ENCODE measurements at places on chromosomes 16 and 17.

DNA sequence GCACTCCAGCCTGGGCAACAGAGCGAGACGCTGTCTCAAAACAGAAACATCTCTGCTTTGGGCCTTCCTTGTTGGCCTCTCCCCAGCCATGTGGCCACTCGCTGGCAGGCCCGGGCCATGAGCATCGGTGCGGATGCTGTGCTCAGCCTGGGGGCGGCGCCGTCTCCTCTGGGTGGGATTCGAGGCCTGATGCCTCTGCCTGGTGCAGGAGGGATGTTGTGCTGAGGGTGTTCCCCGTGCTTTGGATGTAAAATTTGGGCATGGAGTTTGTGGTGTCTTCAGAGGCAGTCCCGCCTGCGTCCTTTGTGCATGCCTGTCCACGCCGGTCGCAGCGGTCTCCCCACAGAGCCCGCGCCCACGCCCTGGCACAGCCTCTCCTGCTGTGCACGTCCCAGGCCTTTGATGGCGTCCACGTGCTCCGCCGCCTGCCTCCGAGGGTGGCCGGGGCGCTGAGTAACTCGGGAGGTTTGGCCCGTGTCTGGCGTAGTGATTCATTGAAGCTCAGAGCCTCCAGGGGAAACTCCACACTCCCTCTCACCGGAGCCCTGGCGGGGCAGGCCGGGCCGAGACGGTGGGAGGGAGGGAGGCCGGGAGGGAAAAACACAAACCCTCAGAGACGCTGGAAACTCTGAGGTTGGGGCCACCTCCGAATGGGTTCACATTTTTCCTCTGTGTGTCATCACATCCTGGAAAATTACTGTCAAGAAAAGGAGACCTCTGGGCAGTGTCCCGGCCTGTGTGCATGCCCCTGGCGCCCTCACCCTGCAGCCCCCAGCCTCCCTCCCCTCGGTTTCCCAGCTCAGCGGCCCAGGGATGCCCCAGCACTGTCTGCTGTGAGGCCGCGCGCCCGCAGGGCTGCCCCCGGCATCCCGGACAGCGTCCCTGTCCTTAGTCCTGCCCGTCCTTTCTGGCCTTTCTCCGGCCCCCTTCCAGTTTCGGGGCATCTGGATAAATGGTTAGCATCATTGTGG, 19.0 kb downstream of the CENPX start:
- no peak for DNase-seq

GRCh38 chr17:80348551-80349150, 66.3 kb upstream of the ENDOV start:
- no peak for DNase-seq

- no peak for DNase-seq
These were observed 132.6 kb upstream of the NOL11 start for GRCh38 chr17:67585077-67585602.

- DNase-seq: no peak
These were observed 20.5 kb upstream of the HEXD start for GRCh38 chr17:82397449-82398335.

GRCh38 chr16:78259873-78260272, 160.4 kb downstream of the WWOX start:
- DNase-seq: no peak

DNA sequence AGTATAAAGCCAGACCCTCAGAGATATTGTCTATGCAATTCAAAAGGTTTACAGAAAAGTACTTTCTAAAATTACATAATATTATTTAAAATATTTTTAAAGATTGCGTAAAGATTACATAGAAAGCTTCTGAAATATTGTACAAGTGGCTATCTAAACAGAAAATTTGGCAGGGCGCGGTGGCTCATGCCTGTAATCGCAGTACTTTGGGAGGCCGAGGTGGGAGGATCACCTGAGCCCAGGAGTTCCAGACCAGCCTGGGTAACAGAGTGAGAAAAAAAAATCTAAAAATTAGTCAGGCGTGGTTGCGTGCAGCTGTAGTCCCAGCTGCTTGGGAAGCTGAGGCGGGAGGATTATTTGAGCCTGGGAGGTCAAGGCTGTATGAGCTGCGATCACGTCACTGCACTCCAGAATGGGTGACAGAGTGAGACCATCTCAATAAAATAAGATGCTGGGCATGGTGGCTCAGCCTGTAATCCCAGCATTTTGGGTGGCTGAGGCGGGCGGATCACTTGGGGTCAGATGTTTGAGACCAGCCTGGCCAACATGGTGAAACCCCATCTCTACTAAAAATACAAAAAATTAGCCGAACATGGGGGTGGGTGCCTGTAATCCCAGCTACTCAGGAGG, 18.1 kb downstream of the UBN1 start:
- DNase-seq: no peak

- no peak for DNase-seq
These were observed 13.8 kb downstream of the UNC13D start for GRCh38 chr17:75830164-75831031.

DNA sequence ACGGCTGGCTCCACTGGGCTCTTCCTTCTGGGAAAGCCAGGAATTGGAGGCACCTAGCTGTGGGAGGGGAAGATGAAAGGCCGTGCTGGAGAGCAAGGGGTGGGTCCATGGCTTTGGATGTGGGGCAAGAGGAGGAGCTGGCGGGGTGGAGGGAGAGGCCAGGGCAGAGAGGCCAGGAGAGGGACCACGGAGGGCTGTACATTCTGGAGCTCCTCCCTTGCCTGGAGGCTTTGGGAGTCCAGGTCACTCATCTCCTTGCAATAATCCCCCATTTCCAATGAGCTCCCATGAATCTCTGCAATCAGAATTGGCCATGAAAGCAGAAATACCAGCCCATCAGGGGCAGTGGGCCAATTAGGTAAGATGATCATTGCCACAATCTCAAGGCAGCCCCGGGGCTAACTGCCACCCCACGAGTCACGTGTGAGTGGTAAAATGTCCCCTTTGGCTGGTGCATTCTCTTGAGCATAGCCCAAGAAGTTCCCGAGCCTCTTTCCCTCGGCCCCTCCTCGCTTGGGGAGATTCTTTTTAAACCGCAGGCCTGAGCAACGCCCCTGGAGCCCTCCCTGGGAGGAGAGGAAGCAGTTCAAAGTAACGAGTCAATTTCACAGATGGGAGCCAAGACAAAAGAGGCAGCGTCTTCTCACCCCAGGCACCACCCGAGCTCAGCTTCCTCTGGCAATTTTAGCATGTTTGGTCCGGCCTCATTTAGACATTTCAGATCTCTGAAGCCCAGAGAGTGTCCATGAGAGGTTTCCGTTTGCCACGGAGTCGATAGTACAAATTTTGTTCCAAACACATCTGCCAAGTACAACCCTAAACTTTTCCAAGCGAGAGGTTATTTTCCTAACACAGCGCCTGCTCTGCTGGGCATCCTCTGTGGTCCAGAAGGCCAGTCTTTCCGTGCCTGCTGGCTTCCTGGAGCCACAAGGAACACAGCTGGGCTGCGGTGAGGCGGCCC, 13.4 kb downstream of the RTN4RL1 start:
- DNase-seq: no peak

GRCh38 chr17:73909186-73909585, 264.9 kb upstream of the SDK2 start:
- no peak for DNase-seq

GRCh38 chr16:22763437-22764080, 50.4 kb upstream of the HS3ST2 start:
- DNase-seq: no peak

DNA sequence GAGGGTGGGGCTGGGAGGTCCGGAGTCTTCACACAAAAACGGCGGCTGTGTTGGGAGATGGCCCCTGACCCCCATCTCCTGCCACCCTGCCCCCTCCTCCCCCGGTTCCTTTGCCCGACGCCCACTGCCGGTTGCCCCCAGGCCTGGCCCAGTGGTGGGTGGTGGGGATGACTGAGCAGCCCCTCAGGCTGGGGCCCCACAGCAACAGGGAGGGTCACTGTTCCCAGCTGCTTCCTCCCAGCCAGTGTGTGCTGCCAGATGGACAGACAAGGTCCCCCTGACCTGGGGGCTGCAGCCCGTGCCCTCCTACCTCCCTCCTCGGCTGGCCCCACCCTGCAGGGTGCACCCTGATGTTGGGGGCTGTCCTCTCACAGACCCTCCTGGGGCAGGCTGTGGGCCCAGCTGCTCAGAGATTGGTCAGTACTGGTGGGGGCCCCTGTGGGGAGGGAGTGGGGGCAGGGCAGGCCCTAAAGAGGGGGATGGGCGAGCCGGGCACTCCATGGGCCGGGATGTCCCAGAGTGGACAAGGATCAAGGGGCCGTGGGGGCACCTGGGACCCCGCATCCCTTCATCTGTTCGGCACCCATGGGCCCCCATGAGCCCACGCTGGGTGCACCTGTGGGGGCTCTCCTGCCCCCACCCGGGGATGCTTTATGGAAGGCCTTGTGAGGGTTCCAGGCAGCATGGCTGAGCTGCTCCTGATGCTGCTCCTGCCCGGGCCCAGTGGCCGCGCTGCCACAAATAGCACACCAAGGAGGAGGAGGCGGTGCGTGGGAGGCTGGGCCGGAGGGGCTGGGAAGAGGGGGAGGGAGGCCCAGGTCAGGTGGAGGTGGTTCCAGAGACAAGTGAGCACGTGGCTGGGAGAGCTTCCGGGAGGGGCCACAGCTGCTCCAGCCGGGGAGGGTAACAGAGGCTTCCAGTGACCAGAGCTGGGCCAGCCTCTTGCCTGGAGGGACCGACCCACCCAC, 5.1 kb downstream of the C1QTNF8 start:
- DNase-seq: no peak
